Activated CD8-positive, alpha-beta T cell treated with anti-CD3 and anti-CD28 coated beads for 36 hours (primary cell): ENCODE measurements at places on chromosomes 1 and 21.
A peak's percentile ranks its signal among the peaks of the same experiment; 100 is the strongest.

- DNase-seq, result no peak
Measured at GRCh38 chr1:113256348-113256729, 134.0 kb upstream of the MAGI3 start.

- peak; percentile 68 for DNase-seq
Measured at GRCh38 chr1:40032240-40032891, 8.2 kb upstream of the CAP1 start.

GRCh38 chr1:151581451-151581850 is 30.4 kb upstream of the SNX27 start:
- DNase-seq, result no peak

GRCh38 chr1:46623743-46624644 is 7.4 kb upstream of the MOB3C start:
- DNase-seq, result no peak

DNA sequence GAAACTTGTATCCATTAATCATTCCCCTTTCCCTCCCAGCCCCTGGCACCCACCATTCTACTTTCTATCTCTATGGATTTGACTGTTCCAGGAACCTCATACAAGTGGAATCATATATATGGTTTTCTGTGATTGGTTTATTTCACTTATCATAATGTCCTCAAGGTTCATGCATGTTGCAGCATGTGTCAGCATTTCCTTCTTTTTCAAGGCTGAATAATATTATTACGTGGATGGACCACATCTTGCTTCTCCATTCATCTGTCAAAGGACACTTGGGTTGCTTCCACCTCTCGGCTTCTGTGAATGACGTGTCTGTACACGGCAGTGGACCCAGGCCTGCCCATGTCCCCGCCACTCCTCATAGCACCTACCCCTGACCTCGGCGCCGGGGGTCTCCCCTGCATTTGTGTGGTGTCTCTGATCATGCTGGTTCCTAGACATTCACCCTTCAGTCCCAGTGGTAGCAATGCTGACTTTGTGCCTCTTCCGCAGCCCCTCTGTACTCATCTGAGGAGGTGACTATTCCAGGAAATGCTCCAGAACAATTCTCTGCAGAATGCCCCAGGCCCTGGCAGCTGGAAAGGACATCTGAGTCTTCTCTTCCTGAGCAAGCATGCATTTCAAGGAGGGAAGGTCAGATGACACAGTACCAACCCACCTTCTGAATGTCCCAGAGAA is 136.9 kb downstream of the PSMG1 start:
- DNase-seq, result no peak

DNA sequence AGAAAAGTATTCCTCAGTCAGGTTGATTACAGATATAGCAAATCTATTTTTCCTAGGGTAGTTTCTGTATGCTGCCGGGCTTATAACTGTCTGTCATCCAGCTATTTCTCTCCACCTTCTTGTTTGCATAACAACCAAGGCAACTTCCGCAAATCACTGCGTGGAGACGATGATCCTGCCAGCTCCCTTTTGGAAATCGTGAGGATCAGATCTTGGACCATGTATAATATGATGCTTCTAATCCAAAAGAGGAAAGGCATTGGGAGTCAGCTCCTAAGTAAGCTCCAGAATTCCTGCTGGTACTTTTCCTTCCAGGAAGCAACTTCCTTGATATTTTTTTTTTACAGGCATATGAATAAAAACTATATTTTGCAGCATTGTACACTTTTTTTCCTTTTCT is 445 bp upstream of the RGS4 start:
- DNase-seq, result no peak

DNA sequence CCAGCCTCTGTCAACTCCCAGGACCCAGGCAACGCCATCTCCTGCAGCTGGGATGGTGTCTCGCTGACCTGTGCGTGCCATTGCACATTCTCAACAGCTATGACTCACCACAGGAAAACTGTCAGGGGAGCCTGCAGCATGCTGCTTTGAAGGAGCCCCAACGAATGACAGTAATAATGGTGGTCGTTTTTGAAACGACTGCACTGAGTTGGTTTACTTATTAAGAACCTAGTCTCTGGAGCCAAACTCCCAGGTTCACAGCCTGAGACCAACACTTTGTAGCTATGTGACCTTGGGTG is 21.6 kb downstream of the TCEA3 start:
- DNase-seq, result no peak

- no peak for DNase-seq
Measured at GRCh38 chr1:183497218-183497617, 24.9 kb downstream of the SMG7 start.

GRCh38 chr21:32979598-32980268 is 46.0 kb upstream of the OLIG2 start:
- DNase-seq, result no peak

DNA sequence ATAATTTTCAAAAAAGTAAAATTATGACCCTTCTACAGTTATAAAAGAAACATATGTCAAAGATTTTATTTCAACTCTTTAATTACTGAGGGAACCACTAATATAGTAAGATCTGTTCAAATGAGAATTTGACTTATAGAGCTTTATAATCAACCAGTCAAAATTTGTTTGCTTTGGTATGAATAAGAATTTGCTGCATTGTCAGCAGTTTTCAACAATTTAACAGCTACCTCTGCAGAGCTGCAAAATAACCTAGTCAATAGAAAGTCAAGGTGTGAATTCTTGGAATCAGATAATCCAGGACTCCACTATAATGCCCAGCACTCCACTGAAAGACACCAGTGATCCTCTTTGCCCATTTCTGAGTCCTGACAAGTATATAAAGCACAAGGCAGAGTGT is 78.2 kb downstream of the ODF2L start:
- no peak for DNase-seq

- peak; percentile 39 for DNase-seq
Measured at GRCh38 chr1:90729504-90730242, 12.6 kb upstream of the BARHL2 start.

- no peak for DNase-seq
Measured at GRCh38 chr1:197268012-197268411, at the start of gene CRB1. TSS of gene CRB1 (plus strand) at chr1:197268252. CDS start at chr1:197268413, 161 bp downstream.

- no peak for DNase-seq
Measured at GRCh38 chr21:43681650-43682049, 22.3 kb downstream of the RRP1B start.

DNA sequence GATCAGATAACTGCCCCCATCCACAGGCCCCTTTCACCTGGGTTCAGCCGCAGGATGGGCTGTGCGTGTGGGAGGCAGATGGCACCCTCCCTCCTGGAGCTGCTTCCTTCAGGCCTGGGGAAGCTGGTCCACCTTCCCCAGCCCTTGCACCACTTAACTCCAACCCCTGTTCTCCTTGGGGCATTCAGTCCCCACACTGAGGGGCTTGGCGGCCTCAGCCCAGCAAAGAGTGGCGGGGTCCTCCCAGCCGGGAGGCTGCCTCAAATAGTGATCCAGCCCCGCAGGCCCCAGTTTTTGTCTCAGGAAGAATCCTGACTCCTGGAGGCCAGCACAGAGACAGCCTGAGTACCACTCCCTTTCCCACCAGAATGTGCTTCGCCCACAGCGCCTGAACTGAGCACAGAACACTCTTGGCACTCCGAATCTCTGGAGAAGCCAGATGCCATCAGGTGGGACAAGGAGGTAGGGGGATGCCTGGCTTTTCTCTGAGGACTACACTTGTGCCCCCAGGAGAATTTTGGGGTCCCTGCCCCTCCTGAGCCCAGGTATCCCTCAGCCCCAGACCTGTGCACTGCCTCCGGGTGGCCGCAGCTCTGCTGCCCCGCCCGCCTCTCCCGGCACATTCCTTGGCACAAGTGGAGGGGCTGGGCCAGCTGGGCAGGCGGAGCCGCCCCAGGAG is 936 bp downstream of the PAQR6 start:
- no peak for DNase-seq

DNA sequence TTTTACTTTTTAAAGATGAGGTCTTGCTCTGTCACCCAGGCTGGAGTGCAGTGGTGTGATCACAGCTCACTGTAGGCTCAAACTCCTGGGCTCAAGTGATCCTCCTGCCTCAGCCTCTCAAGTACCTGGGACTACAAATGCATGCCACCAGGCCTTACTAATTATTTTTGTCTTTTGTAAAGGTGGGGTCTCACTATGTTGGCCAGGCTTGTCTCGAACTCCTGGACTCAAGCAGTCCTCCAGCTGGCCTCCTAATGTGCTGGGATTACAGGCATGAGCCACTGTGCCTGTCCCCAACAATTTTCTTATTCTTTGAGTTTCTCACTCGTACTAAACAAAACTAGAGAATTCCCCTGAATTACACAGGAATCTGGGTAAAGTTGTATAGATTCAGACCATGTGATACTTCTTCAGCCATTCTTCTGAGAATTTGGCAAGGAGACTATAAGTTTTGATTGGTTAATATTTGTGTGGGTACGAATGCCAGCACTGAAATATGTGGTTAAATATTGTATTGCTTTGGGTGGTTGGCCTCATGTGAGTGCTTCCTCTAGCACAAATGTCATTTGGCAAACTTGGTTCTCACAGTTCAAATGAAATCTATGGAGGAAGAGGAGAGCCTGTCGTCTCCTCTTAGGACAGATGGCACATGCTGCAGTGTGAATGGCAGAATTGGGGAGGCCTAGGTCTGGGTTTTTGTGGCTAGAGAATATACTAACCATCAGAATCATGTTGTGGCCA is 104.9 kb downstream of the RUNX1 start:
- no peak for DNase-seq

GRCh38 chr1:201937624-201938213 is 8.6 kb downstream of the LMOD1 start:
- no peak for DNase-seq

DNA sequence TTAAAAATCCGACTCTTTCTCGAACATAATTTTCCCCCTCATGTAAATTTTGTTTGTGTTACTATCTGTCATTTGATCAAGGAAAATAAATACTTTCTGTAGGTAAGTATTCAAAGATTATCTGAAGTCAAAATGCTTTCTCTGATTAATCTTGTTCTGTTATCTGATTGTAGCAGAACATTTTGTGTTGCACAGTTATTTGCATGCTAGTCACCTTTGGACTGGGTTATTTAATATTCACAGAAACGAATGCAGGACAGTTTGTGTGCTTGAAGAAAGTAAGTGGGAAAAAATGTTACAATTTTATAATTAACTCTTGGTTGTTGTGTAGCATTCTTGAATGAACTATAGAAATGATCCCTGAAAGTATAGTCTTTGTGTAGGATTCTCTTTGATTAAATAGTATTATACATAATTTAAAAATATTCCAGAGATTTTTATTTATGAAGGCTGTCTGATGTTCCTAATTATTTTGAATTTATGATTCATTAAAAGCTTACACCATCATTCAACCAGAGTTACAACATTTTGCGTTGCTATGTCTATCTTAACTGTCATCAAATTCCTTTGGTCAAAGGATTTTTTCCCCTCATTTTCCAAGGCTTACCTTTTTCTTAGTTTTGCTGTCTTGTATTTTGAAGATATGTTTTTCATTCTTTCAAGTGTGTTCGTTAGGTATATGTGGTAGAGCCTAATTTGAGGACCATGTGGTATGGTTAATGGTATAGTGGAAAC is 176.6 kb downstream of the GIPC2 start:
- no peak for DNase-seq

DNA sequence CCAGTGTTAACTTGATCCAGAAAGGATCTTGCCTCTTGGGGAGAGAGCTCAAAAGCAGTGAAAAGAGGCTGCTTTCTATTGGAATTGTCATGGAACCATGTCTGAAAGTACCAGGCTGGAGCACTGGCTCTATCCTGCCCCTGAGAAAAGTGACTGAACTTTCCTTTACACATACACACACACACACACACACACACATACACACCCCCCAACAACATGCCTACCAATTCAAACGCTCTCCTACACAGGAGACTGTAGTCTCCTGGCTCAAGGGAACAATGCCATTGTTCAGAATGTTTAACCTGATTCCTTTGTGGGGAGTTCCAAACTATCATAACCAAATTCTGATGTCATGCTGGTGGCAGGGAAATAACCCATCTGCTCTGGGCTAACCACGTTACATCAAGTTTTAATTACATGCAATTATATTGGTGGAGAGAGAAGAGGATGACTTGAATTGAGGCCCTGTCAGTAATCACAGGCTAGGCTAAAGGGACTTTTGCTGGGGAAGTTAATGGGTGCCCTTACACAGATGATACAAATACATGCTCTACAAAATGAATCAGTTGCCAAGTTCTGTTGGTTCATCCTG is 52.3 kb upstream of the DUSP10 start:
- DNase-seq, result peak; percentile 71

- peak; percentile 91 for DNase-seq
Measured at GRCh38 chr1:154998818-154999570, 3.6 kb upstream of the ZBTB7B start.

DNA sequence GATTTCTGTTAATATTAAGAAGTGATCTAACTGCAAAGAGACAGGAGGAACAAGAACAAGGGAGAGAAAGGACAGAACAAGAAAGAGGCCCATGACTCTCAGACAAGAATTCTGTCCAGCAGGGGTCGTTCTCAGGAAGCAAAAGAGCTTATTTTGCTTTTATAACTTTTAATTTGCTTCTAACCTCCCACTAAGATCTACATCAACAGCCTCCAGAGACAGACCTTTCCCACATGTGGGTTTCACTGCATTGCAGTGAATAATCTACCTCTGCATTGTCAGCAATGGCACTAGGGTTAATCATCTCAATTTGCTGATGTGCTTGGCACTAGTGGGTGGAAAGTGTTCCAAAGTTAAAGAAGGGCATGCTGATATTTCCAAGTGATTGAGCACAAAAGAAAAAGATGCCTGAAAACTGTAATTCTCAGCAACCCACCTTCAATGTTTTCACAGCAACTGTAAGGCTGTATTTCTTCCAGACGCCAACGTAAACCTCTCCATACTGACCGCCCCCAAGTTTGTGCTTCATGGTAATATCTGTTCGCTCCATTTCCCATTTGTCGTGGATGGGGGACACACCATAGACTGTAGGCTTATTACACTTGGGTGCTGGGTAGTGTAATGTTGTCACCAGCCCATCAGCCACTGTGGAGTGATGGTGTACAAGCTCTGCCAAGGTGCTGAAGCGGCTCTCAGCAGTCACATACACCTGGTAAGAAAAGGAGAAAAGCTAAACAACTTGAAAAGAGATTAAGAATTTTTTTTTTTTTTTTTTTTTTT is 39.5 kb downstream of the TOR3A start:
- DNase-seq, result peak; percentile 65

DNA sequence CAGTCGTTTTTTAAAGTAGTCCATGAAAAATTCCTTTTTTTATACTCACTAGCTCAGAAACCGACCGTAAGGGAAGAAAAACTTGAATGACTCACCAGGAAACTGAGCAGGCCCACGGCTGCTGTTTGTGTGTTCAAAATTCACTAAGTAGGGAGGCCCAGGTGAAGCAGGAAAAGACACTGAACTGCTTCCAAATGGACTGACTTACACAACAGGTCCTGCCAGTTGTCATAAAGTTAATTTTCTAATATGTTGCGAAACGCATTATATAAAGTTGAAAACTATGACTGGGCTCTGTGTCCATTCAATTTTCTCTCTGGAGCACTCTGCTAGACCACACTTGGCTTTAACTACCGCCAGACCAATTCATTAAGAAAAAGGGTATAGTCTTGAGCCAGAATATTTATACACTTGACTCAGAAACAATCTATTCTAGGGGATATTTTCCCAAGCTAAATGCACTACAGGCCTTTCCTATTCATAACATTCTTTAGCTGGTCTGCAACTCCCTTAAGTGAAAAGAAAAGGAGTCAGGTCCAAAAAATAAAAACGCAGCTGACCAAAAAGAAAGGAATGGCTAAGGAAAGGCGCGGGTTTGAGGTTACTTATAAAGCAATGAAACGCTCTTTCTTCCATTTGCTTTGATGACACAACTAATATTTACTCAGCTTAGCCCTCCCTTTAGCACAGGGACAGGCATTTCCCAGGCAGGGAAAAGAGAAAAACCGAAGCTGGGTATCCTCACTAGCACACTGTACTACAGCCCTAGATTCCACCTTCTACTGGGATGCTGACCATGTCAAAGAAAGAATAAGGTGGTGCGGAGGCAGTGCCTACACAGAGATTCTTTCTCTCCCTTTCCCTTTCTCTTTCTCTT is 306.3 kb upstream of the ESRRG start:
- DNase-seq, result no peak
